Right hindlimb (tissue), 1 donor: ENCODE measurements at places on chromosomes 5 and 9.

DNA sequence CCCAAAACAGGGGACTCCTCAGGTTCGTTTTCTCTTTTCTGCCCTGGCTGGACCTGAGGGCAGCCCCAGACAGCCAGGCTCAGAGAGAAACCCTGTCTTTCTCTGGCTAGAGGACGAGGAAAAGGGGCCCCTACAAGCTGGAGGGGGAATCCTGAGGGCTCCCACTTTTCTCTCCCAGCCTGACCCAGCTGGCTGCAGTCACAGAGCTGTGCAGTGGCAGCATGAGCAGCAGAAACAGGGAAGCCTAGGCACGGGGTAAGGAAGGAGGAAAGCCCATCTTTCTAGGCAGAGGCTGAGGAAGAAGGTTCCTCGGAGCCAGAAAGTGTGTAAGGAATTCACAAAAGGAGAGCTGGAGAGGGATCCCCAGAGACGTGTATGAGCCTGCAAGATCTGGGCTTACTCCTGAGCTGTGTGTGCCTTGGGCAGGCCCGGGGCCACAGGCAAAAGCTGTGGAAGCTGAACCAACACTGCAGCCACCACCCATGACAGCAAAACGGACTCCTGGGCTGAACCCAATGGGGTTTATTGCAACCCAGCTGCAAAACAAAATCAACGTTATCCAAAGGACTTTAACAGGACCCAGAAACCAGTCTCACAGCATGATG, 16.2 kb downstream of the CAMSAP1 start:
- DNase-seq: no peak

GRCh38 chr5:73540192-73540591, 25.2 kb downstream of the ANKRA2 start:
- no peak for DNase-seq

DNA sequence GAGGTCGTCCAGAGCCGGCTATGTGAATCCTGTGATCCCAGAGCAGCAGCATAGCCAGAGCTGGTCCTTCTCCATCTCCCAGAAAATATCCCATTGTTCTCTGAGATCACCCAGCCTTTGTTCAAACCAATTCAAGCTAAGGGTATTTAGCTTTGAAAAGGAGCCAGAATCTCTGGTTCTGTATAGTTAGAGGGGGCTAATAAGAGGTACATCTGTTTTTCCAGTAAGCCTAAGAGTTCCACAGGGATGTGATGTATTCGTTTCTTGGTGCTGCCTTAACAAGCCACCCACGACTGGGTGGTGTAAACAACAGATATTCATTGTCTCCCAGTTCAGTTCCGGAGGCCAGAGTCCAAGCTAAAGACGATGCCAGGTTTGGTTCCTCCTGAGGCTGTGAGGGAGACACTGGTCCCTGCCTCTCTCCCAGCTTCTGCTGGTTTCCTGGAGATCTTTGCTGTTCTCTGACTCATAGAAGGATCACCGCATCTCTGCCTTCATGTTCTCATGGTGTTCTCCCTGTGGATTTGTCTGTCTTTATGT, 344.8 kb downstream of the MTRR start:
- no peak for DNase-seq

DNA sequence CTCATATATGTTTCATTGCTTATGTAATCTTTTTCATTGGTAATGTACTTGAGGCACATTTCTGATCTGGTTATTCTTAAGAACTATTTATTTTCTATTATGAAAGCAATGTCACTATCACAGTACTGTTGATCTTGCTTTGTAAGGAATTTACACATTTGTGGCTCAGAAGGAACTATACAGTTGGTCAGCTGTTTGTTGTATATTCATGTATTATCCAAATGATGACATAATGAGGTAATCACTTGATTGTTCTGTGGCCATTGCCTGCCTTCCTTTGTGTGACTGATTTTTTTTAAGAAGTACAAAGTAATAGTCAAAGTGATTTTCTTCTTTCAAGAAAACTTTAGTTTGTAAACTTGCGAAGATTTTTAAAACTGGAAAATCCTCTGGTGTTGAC, 399.9 kb downstream of the TMEM161B start:
- no peak for DNase-seq

DNA sequence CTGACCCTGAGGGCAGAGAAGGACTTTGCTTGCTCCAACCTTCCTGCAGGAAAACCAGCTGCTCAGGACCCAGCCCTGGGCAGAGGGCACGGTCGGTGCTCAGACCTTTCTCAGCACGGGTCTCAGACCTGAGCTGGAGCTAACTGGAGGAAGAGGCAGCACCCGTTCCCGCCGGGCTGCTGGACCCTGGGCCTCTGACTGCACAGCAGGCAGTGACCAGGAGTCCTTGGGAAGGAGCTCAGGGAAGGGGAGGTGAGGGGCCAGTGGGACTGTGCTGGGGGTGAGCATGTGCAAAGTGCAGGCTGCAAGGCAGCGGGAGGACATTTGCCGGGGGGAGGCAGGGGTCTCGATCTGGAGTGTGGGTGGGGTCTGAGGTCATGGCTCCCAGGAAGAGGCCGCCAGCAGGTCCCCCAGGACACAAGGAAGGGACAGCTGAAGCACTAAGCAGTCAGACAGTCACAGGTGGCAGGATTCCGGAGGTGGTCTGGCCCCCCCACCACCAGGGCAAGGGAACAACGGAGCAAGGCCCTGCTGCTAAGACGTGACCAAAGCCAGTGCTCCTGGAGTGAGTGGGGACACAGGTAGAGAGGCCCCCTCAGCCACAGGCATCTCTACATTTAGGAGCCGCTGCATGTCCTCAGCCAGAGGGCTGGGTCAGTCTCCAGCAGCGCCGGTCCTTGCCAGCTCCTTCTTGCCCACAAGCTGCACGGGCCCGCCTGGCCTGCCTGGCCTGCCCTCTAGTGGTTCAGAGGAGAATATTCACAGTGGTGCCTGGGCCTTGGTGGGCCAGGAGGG, 4.8 kb upstream of the DPM2 start:
- DNase-seq: peak; percentile 69

- no peak for DNase-seq
Measured at GRCh38 chr9:21002040-21002439, 29.4 kb downstream of the HACD4 start.

DNA sequence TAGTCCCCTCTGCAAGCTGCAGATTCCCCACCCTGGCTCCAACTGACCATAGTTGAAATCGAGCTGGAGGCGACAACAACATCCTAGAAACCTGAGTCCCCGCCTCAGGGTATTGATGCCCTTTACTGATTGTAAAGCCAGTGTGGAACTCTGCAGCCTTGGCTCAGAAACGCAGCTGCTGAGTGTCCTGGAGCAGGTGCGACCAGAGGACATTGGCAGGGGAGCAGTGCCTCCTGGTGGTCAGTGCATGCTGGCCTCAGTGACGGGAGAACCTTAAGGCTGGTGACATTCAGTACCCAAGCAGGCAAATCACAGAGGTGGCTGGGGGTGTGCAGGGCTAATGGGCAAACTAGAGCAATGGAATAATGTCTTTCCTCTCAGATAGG, 20.4 kb upstream of the ZNF354B start:
- DNase-seq: peak; percentile 39

GRCh38 chr5:140383300-140383699, 18.3 kb upstream of the ANKHD1 start:
- no peak for DNase-seq

GRCh38 chr9:100324594-100325200, 28.0 kb downstream of the TEX10 start:
- DNase-seq: no peak

DNA sequence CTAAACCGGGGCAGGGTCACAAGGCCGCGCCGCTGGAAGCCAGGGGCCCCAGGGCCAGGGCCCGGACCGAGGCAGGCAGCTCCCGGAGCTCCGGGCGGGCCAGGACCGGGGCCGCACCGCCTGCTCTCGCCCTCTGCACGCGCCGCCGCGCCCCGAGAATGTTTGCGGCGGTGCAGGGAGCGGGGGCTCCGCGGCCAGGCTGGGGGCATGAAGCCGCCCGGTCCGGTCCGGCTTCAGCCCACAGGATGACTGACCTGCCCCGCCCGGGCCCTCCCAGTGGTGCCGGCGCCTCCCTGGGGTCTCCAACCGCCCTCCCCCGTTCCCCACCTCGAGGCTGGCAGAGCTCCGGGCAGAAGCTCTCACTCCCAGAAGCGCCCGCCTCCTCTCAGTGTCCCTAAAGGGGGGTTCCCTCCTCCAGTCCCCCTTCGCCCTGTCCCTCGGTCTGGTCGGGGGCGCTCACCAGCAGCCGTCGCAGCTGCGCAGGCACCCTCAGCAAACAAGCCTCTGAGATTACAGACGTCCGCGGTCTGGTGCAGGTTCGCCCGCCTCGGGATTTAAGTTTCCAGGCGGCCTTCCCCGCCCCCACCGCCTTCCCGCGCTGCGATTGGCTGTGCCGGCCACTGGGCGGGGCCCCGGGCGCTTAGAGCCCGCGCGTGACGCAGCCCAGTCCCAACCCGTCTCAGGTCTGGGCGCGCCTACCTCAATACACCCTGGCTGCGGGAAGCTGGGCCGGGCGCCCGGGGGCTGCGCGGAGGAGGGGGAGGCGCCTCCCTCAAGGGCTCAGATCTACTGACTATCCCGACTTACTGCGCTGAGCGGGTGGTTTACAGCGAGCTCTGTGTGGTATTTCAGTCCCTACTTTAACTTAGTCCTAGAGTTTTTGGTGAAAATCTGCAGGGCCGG, at the start of gene CTSV:
Gene CTSV, minus strand, starts transcription at position 532 of the 903 bp plus-strand sequence. CDS start 1,099 bp downstream, outside the sequence.
- peak; percentile 88 for DNase-seq

GRCh38 chr9:126474786-126475485, 138.8 kb upstream of the LMX1B start:
- DNase-seq: no peak

- DNase-seq: no peak
Measured at GRCh38 chr5:533955-534742, 9.9 kb upstream of the SLC9A3 start.

GRCh38 chr5:1193591-1193985, 7.8 kb upstream of the SLC6A19 start:
- no peak for DNase-seq

DNA sequence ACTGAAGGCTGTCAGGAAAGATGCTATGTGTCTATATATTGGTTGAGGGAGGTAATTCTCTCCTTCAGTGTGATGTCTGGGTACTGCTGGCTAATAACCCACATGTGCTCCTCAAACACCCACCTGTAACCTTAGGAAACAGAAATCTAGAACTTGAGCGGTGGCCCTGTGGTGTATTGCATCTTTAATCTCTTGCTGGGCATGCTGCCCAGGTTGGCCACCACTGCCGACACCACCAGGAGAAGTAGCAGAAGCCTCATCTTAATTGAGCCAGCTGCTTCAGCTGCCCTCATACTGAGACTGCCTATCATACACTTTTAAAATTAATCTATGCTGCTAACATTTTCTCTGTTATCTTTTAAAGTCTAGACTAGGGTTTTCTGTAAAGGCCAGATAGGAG, 103.5 kb upstream of the C5orf63 start:
- DNase-seq: no peak

DNA sequence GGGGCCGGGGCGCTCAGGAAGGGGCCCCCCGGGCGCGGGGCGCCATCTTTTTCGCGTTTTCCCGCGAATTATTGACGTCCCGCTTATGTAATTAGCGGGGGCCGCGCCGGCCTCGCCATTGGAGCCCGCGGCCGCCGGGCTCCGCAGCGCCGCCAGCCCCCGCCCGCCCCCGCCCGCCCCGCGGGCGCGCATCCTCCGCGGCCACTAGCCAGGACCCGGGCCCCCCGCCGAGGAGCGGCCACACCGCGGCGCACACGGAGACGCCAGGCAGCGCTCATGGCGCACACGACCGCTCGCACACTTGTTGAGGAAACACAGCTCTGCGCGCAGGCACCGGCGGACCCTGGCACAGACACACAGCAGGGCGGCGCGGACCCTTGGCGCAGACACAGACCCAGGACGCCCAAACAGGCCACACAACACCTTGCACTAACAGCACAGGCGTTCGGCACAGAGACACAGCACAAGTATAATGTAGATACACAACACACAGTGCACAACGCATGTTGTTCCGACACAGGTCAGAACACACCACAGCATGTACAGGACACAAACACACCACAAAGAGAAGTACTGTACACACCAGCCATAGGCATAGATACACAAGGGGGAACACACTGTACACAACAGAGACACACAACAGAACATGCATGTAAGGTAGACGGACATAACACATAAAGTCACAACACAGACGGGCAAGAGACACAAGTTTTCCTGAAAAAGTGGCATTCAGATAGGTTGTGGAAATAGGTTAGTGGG, 467 bp upstream of the PHF19 start:
- peak; percentile 87 for DNase-seq

DNA sequence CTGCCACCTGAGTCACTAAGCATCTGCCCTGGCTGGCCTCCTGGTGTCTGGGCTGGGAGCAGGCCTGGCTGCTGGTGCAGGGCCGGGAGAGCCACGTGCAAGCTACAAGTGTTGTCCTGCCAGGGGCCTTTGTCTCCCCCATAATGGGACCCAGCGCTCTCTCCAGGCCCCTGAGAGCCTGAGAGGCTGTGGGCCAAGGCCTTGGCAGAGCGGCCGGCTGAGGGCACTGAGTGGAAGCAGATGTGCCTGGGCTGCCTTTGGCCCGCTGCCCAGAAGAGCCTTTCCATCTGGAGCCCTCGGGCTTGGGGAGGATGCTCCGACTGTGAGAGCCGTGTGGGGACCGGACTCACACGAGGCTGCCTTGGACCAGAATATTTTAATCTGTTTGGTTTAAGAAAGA, 185.5 kb downstream of the RGS3 start:
- DNase-seq: peak; percentile 82

DNA sequence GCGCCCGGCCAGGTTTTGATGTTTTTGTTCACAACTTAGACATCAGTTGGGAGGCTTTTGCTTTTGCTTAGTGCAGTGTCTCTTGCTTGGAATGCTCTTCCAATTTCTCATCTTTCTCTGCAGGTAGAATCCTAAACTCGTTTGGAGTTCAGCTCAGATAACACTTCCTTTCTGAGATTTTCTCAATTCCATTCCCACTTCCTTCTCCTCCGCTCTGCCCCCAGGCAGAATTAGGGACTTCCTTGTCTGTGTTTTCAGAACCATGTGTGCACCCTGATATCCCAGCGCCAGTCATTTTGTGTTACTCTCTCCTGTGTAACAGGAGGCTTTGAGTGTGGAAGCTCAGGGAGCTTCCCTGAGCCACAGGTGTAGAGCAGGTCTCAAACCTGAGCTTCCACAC, 171.0 kb downstream of the INSYN2B start:
- DNase-seq: no peak

- DNase-seq: no peak
Measured at GRCh38 chr9:83372957-83373356, 165.2 kb downstream of the FRMD3 start.

GRCh38 chr5:169474226-169474625, 109.3 kb upstream of the SPDL1 start:
- no peak for DNase-seq

- DNase-seq: no peak
Measured at GRCh38 chr9:26508897-26509296, 383.7 kb downstream of the CAAP1 start.
